Fibroblast of upper back skin (primary cell): ENCODE measurements at places on chromosomes 4 and X.
A peak's percentile ranks its signal among the peaks of the same experiment; 100 is the strongest.

GRCh38 chr4:150283689-150284088 is 205.4 kb downstream of the DCLK2 start:
- peak; percentile 98 for DNase-seq

- peak; percentile 44 for DNase-seq
Measured at GRCh38 chrX:103329991-103330390, at the start of gene TCEAL7. TSS of gene TCEAL7 (plus strand) at chrX:103330239. CDS start at chrX:103331404, 1,165 bp downstream.

GRCh38 chr4:51867689-51868448 is 24.9 kb downstream of the DCUN1D4 start:
- DNase-seq = no peak

DNA sequence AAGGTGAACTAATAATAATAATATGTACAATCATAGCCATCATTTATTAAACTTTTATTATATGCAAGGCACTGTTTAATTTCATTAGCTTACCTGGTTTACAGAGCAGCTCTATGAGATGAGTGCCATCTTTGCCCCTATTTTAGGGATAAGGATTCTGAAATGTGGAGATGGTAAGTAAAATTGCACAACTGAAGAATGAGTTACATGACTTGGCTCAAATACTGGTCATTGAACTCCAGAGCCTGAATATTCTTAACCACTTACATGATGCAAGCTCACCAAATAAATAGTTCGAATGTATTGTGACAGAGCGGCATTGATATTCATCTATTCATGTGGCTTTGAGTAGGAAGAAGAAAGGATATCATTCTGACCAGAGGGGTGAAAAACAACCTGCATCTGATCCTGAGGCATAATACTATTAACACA is 11.7 kb downstream of the ALB start:
- DNase-seq = no peak

GRCh38 chr4:101967697-101968346 is 177.3 kb downstream of the BANK1 start:
- peak; percentile 12 for DNase-seq

GRCh38 chrX:39928704-39929378 is 168.9 kb downstream of the BCOR start:
- DNase-seq = no peak

GRCh38 chr4:1309261-1310010 is 19.7 kb downstream of the MAEA start:
- DNase-seq = peak; percentile 91
